ENCODE measurements at places on chromosomes 5 and 9.

- no peak for DNase-seq
Measured at GRCh38 chr5:98296426-98296825, 477.0 kb upstream of the RGMB start.

- no peak for DNase-seq
Measured at GRCh38 chr5:91024206-91024605, 358.9 kb downstream of the ARRDC3 start.

- DNase-seq, result no peak
Measured at GRCh38 chr5:81232464-81233079, 550 bp upstream of the CKMT2 start.

DNA sequence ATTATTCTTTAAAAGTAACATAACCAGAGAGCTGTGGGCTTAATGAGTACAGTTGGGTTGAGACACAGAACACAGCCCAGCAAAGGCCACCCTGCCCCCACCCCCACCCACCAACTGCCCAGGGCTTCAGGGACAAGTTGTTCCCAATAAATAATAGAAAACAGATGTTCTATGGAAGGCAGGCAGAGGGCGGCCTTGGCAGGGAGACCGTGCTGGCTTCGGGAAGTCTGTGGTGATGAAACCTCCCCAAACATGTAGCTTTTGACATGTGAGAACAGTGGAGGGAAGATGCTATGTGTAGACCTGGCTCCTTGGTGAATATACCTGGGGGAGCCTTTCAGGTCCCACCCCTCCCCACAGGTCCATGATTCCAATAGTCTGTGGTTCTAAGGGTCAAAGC is 10.0 kb downstream of the TRAF1 start:
- DNase-seq, result no peak

- DNase-seq, result no peak
Measured at GRCh38 chr5:143205386-143205785, 198.1 kb downstream of the NR3C1 start.

DNA sequence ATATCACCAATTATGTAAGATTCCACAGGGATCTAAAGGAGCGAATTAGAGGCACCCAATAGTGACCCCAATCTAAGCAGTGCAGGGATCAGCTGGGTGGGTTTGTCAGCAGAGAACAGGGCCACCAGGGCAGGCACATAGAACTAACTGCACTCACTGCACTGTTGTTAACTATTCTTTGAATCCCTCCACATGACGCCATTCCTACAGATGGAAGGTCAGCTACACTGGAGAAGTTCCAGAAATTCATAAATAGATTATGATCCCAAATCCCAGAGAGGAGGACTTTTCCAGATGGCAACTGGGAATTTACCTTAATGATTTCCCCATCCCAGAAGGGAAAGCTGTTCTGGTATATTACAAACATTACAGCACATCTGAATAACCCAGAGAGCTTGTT is 84.2 kb downstream of the THBS4 start:
- DNase-seq, result no peak

GRCh38 chr9:82116556-82116955 is 128.0 kb downstream of the SPATA31D1 start:
- DNase-seq, result no peak

DNA sequence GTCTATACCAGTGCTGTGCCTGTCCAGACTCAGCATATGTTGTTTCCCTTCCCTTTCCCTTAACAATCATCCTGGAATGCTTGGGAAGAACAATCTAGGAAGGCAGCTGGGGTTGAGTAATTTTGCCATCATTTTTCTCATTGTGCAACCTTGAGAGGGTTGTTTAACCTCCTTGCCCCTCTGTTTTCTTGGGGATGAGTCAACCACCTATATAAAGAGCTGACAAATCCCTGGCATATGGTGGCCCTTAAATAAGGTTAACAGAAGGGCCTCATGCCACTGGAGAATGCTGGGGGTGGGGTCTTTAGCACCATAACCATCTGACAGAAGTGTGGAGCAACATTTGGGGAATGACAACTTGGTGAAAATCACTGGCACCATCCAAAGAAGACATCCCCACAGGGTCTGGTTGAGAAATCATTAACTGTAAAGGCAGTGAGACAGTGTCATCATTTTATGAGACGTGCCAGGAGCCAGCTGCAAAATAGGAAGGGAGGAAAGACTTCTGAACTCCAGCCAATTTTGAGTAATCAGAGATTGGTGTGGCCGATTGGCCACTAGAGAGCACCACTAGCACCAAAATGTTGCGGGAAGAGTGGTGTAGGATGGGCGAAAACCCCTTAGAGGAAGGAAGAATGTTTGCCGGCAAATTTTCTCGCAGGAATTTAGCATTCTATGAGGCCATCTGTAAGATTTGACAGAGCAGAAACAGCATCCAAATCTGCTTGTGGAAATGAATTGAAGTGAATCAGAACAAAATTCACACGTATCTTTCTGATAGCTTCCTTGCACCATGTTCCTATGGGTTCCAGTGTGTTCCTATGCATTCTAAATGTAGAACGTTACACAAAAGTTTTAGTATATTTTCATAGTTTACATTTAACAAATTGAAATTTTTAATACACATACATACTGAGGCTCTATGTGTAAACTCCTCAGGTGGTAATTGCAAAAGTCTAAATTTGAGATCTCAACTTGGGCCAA is 113.8 kb downstream of the MSX2 start:
- no peak for DNase-seq

DNA sequence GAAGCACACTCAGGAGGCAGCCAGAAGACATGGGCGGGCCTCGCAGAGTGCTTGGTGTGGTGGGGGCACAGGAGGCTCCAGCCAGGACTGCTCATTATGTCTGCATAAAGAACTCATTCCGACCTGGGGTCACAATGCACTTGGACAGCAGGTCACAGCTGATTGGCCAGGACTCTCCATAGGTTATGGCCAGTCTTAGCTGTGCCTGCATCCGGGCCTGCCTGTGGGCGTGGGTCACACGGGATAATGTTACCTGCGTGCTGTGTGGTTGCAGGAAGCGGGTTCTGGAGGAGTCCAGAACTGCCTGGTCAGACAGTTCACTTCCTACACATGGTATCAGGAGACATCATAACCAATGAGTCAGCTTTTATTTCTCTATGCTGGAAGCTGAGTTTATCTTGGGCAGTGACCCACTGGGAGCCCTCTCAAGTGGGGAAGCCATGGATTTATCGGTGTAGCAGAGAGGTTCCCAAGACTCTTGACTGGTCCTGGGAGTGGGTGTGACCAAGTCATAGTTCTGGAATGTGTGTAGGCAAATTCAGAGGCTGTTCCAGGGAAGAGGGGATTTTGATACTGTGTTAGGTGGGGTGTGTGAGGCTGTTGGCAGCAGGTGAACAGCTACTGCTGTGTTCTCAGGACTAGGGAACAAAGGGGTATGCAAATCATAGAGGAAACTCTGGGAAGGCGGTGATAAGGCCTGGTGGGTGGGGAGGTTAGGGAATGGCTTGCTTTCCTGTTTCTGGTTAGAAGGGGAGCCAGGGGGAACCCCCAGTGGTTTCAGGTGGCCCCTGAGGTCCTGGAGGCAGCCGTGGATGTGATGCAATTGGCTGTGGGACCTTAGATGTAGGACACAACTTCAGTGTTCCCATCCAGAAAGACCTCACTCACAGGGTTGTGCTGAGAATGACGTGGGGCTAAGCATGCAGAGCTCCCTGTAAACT is 51.3 kb downstream of the ARHGEF37 start:
- DNase-seq, result no peak

- no peak for DNase-seq
Measured at GRCh38 chr5:22496666-22497065, 356.5 kb downstream of the CDH12 start.

DNA sequence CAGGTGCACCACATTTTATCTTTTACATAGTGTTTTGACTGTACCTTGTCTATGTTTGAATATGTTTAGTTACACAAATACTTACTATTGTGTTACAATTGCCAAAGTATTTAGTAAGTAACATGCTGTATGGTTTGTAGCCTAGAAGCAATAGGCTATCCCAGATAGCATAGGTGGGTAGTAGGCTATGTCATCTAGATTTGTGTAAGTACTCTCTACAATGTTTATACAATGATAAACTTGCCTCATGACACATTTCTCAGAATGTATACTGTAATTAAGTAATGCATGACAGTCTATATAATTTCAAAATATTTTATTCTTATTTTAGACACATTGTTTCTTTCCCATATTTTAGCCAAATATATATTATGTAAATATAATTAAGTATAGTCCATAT is 836.8 kb upstream of the CDH9 start:
- no peak for DNase-seq

GRCh38 chr5:17769277-17769676 is 135.0 kb downstream of the TAF11L14 start:
- DNase-seq, result no peak

- DNase-seq, result no peak
Measured at GRCh38 chr5:36744773-36745589, 131.6 kb upstream of the NIPBL start.

GRCh38 chr5:39455645-39456044 is 30.9 kb upstream of the DAB2 start:
- DNase-seq, result no peak

DNA sequence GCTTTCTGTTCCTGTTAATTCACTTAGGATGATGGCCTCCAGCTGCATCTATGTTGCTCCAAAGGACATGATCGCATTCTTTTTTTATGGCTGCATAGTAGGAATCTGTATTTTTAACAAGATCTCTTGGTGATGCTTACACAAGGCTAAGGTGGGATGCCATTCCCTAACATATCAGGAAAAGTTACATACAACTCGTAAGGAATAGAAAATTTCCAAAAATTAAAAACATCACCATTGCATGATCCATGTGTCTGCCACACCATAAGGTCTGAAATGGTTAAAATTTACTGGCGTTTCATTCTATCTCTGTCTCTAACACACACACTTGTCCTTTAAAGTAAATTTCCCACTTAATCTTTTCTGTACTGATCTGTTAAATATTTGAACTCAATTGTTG is 608.4 kb downstream of the PRELID2 start:
- DNase-seq, result no peak

- DNase-seq, result no peak
Measured at GRCh38 chr9:101673642-101674041, 64.8 kb downstream of the GRIN3A start.

- DNase-seq, result no peak
Measured at GRCh38 chr5:138372225-138372624, 19.7 kb downstream of the KDM3B start.

GRCh38 chr5:398475-399295 is 44.3 kb upstream of the EXOC3 start:
- DNase-seq, result peak; percentile 5

DNA sequence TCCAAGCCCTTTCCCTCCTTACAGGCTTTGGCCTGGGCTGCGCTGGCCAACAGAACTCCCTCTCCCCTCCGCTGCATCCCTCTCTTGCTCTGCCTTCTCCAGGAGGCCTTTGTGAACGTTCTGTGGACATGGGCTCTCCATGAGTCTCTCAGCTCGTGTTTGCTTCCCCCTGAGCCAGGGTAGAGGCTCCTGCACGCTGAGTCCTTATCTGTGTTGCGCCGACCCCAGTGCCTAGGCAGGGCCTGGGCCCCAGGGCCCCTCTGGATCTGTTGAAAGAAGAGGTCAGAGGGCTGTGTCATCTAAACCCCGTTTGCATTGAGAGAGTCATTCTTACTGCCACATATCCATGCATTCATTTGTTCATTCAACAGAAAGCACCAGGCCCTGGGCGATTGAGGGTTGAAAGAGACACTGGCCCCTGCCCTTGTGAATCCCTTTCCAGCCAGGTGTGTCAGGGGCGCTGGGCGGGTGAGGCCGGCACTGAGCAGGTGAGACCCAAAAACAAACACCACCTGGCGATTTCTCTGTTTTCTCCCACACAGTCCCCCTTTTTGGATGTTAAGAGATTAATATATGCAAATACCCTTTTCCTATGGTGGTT is 111.2 kb upstream of the IER5L start:
- no peak for DNase-seq

GRCh38 chr5:149345892-149346222 is 558 bp downstream of the GRPEL2 start:
- no peak for DNase-seq

GRCh38 chr5:167947306-167947705 is 344.1 kb upstream of the WWC1 start:
- DNase-seq, result no peak

DNA sequence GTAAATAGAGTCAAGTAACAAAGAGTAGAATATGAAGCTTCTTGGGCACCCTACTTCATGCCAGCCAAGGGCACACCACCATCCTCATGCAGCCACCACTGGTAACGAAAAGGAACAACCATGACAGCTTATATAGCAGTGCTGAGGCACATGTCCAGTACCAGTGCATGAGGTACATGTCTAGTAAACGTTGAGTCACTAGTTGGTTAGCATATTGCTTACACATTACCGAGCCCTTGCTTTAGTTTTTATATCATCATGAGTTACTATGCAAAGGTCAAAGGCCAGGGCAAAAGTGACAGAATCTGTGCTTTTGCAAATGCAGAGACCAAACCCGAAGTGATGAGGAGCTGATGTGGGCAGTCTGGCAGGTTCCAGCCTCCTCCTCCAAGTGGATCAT is 147.1 kb upstream of the MAP1B start:
- no peak for DNase-seq

DNA sequence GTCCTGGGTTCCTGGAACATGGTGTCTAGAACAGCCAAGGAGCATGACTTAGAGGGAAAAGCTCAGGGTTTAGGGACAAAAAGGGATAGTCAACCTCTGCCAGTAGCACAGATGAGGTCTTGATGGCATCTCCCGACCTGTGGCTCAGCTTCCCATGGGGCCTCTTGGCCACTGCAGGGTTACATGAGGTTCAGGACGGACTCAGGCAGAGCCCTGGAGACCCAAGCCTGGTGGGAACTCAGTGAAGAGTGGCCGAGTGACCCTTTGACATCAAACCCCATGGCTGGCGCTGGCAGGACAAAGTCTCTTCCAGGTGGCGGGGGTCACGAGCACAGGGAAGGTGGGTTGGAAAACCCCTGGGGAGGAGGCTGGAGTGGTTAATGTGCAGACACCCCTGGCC is 57.8 kb downstream of the MTRR start:
- no peak for DNase-seq

DNA sequence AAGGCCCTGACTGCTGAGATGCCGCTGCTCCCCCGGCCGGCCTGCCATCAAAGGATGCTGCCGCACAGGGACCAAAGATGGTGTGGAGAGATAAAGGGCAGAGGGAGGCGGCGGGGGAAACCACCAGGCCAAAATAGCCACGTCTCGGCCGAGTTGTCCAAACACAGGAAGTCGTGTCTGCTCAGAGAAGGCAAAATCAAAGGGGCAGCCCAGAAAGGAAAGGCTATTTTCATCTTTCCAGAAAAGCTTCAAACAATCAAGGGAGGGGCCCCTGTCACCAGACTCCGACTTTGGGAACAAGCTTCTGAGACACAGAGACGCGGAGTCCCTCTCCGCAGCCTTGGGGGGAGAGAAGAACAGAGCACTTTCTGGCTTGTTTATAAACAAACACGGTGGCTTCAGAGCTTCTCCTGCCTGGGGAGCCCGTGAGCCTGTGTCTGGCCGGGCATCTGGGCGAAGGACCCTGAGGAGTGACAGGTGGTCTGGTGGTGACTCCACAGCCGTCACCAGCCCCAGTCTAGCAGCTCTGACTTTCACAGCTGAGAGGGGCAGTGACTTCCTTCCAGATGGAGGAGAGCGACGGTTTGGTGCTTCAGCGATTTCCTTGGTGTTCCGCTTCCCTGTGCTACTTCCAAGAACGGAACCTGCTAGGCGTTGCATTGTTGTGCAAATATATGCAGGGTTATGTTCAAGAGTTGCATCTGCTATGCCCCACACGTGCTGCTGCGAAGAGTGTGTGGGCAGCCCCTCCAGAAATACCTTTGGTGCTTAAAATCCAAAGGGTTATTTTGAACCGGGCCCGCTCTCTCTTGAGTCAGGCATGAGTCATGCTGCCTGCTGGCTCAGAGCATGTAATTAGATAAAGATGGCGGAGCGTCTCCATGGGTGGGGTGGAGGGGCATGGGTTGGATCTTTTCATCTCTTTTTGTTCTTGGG is 24.0 kb downstream of the ADAMTSL2 start:
- no peak for DNase-seq
